ENCODE measurements at places on chromosomes 3 and 15. TPM values are rescaled to one million over a fixed set of nuclear protein-coding genes. Genes with fewer than 3 reads are reported as not detected.

DNA sequence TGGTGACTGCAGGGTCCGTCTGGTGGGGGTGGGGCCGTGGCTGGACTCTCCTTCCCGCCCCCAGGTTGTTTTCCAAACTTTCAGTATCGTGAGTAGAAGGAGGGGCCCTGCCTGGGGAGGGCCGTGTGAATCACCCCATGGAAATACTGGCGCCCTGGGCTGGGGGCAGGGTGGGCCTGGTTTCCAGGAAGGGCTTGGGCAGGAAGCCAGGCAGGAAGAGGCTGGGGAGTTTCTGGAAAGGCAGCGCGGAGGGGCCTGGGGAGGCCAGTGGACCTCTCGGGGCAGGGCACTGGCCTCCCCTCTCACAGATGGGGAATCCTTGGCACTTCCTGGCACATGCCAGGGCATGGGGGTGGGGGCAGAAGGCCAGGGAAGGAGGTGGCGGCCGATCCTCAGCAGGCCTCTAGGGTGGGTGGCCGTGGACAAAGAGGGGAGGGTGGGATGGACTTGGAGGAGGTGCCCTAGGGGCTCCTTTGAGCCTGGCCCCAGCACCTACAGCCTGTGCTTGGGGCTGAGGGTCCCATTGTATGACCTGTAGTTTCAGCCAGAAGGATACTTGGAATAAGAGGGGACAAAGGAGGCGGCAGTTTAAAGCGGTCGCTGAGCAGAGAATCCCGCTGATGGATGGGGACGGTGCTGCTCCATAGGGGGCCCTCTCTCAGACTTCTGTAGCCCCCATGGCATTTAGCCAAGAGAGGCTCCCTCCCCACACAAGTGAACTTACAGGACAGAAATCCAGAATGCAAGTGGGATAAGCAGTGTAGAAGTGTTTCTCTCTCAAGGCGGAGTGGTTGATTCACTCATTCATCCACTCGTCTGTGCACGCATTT lies 56.5 kb upstream of the GATA2 start:
- peak; percentile 93 for DNase-seq

DNA sequence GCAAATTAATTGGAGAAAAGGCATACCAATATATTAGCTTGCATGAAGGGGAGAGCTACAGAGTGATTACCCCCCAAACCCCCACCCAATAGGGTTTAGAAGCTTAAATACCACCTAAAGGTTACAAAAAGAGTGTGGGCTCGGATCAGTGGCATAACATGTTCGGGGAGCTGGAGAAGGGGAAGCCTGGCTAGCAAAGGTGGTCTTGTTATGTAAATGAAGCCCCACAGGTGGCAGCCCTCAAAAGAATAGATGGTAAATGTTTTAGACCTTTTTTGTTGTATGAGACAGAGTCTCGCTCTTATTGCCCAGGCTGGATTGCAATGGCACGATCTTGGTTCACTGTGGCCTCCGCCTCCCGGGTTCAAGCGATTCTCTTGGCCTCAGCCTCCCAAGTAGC lies 10.9 kb upstream of the PXK start:
- DNase-seq: no peak

- DNase-seq: peak; percentile 70
These were observed 1462.8 kb upstream of the GBE1 start for GRCh38 chr3:83224101-83224868.

GRCh38 chr15:84604826-84605553 lies 4.2 kb downstream of the ZSCAN2 start:
- peak; percentile 11 for DNase-seq

- DNase-seq: no peak
These were observed 545.5 kb downstream of the ZPLD1 start for GRCh38 chr3:102980355-102980696.

Gene SYNPR
- not detected for total RNA-seq

Gene HAPLN3
- 95.6 TPM for total RNA-seq
